ENCODE measurements at places on chromosomes 2 and 18.
A peak's percentile ranks its signal among the peaks of the same experiment; 100 is the strongest.

DNA sequence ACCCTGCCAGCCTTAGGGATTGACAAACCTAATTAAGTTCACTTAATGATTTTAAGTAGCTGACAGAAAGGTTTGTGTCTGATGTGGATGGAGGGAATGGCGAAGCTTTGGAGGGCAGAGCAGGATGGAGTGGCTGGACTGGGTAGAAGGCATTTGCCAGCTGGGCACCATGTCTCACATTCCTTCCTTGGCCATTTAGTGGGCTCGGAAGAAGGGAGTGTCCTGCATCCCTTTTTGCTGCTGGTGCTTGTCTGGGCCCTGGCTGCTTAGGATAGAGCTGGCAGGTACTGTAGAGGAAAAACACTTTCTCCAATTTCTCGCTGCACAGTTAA lies 166.7 kb downstream of the CLIP4 start:
- no peak for DNase-seq

DNA sequence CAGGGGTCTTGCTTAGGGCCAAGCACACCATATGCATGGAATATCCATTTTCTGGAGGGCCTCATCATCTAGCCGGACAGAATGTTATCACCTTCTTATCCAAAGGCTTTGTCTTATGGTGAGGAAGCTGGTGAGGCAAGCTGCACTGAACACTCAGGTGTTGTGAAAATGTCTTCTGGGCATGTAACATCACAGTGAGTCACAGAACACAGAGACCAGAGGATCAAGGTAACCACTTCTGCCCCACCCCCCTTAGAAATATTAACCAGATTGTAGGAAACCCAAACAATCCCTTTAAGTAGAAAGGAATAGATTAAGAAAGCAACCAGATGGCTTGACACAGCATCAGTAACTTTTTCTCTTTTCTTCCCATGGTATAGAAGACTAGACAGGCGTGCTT lies 51.1 kb downstream of the MYO5B start:
- DNase-seq: no peak

DNA sequence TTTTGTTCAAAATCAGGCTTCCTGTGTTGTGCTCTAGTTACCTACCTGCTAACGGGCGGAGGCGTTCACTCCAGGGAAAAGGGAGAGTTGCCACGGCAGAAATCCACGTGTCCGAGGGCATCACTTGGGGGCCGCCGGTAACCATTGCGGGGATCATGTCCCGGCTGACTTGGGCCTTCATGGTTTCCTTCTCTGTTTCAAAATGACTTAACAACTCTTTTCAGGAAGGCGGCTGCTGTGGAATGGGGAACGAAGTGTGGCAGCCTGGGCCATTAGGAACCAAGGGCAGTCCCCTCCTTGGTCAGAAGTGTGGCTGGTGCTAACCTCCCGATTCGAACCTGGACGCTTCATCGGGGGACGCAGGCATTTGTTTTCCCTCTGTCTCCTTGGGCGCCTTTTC lies 56.8 kb downstream of the INPP5D start:
- no peak for DNase-seq

GRCh38 chr2:109364217-109364616 lies 235.2 kb downstream of the SH3RF3 start:
- DNase-seq: no peak

DNA sequence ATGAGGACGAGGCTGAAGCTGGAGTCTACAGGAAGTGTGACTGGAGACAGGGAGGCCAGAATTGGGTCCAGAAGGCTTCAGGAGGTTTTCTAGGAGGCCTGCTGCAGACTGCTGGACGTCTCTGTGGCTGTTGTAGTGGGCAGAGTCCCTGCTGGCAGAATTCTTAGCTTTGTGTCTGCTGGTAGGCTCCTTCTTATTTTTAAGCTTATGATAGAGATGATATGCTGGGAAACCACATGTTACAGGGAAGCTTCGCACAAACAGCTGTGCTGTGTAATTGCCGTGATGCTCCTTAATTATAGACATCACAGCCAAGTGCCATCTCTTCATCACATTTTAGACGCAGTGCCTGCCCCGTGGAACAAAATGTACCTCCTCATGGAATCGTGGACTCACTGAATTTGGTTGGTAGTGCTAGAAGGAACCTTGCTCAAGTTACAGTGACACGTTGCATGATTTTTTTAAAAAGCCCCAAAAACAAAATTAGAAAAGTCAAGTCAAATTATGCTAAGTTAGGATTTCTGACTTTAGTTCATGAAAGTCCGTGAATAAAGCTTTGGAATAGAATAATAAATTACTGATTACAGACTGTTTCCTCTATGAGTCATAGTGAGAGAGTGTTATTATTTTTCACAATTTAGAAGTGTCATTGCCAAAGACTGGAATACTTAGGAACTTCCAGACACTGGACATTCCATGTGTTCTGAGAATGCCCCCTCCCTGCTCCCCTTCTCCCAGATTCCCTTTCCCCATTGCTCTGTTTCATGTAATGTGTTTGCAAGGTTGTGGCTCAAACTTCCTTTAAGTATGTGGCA lies 144.1 kb downstream of the FHOD3 start:
- DNase-seq: no peak

GRCh38 chr18:76668546-76668945 lies 153.8 kb upstream of the ZNF236 start:
- no peak for DNase-seq

DNA sequence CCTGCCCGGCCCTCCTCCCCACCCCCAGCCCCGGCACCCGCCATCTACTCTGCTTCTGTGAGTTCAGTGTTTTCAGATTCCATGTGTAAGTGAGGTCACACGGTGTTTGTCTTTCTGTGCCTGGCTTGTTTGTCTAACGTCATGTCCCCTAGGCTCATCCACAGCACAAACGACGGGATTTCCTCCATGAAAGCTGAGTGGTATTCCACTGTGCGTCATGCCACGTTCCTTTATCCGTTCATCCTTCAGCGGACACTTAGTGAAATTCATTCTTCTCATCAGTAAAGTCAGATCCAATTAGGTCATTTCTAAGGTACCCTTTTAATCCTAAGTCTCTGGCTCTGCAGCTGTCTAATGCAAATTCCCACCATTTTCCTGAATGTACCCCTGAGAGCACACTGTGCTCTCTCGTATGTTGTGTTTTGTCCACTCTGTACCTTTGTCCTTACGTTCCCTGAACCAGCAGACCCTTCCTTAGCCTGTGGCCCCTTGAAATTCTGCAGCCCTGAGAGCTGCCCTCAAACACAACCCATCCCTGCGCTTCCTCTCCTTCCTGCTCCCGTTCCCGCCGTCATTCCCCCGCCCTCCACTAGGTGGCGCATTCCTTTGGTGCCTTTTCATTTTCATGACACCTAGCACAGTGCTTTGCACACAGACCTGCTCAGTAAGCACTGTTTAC lies 44.1 kb downstream of the TRAPPC12 start:
- peak; percentile 53 for DNase-seq

GRCh38 chr2:231321556-231322334 lies 73.8 kb upstream of the B3GNT7 start:
- DNase-seq: no peak

DNA sequence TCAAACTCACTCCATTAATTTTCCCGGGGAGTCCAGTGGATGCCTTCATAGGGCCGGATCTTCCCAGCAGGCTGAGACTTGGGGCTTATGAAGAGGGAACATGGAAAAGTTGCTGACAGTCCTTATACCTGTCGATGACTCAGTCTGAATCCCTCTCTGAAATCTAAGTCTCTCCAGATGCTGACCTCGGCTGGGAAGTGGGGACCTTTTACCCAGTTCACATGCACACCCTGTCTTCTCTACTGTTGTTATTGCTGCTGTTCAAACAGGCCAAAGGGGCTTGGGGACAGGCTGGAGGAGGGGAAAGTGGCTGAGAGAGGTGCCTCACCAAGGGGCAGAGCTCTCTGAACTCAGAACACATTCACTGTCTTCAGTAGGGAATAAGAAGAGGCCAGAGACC lies 4.1 kb upstream of the TNP1 start:
- no peak for DNase-seq

GRCh38 chr18:44997174-44997573 lies 316.5 kb downstream of the SETBP1 start:
- no peak for DNase-seq

DNA sequence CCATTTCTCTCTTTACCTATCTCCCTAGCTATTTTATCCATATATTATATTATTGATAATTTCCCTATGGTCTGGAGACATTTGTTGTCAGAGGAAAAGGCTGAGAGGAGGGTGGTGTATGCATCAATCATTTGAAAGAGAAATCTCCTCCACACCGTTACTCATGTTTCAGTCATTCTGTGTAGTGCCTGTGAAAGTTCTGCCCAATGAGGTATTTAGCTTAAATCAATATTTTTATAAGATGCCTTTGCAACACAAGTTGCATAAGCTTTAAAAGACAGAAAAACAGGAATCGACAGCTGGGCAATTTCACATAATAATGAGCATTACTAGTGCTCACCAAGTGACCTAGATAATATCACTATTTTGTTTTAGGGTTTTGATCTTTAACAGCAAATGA lies 363.7 kb upstream of the FSIP2 start:
- no peak for DNase-seq

DNA sequence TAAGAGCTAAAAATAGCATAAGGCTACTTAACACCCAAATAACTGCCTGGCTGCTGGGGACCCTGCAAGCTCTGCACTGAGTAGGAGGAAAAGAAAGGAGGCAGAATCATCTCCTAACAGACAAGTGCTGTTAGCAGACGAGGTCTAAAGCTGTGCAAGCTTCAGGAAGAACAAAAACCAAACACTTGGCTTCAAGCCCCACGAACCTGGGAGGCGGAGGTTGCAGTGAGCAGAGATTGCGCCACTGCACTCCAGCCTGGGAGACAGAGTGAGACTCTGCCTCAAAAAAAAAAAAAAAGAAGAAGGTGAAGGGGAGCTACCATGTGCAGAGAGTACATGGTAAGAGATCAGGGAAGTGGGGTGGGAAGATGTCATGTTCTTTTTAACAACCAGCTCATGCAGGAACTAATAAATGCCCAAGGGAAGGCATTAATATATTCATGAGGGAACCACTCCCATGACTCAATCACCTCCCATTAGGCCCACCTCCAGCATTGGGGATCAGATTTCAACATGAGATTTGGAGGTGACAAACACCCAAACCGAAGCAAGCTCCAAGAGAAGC lies 28.8 kb upstream of the INO80C start:
- DNase-seq: peak; percentile 46

GRCh38 chr18:71707400-71707799 lies 836.7 kb downstream of the CBLN2 start:
- DNase-seq: no peak

DNA sequence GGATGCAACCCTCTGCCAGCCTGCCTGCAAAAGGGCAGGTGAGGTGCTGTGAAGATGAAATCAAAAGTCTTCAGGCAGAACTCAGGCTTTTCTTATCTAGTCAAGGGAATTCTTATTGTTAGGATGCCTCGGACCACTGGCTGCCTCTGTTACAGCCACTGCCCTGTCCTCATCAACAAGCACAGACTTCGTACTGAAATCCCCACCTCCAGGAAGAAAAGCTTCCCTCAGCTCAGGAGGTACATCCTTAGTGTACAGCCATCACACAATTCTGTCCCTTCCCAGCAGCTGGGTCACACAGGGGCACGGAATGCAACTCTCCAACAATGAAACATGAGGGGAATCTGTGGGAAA lies 10.1 kb upstream of the RNU4ATAC start:
- no peak for DNase-seq
